ENCODE measurements at places on chromosomes 1 and 21.

GRCh38 chr1:226784081-226785049 lies 45.3 kb upstream of the ITPKB start:
- DNase-seq, result no peak

- no peak for DNase-seq
Measured at GRCh38 chr21:42343101-42343500, 7.7 kb downstream of the TFF2 start.

DNA sequence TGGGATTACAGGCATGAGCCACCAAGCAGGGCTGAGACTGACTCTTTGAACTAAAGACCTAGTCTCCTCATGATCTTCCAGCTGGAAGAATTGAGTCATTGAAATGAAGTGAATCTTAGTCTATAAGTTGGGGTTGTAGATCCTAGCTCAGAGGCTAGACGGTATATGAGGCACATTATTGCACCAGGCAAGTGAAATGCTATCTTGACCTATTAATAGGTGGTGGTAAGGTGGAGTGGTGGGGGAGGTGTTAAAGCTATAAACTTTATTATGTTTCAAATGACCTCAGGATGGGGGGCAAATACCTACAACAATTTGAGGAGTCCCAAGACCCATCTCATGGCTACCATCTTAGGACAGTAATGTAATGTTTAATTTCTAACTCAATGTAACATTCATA lies 36.8 kb upstream of the SLC16A1 start:
- DNase-seq, result no peak

DNA sequence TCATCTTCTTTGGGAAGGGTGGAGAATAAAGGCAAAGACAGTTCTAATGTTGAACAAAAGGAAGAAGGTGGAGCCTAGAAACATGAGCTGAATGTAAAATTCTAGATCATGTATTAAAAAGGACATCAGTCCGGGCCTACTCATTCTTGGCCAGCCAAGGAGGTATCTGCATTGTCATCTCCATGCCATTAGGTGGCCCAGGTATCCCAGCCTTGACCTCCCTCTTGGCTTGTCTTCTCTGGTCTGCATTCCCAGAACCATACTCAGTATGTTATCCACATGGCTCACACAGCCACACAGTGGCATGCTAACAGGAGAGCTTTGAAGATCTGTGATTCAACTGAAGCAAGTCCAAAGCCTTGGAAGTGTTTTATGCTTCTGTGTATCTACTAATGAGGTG lies 369.8 kb upstream of the KAZN start:
- no peak for DNase-seq

DNA sequence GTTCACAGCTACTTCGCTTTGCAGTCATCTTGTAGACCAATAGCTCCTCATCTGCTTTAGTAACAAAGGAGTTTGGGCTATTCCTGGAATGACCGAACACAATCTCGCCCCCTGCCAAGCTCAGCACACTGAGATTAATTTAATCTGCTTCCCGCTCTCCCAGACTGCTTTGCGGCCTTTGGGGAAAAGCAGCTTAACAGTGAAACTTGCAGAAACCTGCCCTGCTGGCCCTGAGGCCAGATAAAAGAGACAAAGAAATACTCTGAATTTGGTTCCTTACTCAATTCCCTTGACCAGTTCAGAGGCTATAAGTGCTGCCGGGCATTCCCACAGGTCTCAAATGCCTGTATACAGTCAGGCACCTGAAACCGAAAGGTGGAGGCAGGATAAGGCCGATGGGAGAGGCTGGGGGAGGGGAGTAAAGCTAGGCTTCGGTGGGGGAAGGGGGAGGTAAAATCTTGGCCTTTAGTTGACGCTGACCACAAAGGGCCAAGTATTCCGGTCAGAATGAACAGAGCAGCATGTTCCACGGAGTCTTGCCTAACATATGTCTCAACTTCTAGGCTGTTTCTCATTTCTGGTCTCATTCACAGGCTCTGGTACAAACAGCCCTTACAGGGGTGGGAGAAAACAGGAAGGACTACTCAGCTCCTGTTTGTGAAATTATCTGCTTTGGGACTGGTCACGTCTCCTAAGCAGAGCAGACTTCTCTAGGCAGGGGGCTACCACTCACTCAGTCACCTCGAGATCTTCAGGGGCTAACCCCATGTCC lies 17.7 kb upstream of the A3GALT2 start:
- no peak for DNase-seq

DNA sequence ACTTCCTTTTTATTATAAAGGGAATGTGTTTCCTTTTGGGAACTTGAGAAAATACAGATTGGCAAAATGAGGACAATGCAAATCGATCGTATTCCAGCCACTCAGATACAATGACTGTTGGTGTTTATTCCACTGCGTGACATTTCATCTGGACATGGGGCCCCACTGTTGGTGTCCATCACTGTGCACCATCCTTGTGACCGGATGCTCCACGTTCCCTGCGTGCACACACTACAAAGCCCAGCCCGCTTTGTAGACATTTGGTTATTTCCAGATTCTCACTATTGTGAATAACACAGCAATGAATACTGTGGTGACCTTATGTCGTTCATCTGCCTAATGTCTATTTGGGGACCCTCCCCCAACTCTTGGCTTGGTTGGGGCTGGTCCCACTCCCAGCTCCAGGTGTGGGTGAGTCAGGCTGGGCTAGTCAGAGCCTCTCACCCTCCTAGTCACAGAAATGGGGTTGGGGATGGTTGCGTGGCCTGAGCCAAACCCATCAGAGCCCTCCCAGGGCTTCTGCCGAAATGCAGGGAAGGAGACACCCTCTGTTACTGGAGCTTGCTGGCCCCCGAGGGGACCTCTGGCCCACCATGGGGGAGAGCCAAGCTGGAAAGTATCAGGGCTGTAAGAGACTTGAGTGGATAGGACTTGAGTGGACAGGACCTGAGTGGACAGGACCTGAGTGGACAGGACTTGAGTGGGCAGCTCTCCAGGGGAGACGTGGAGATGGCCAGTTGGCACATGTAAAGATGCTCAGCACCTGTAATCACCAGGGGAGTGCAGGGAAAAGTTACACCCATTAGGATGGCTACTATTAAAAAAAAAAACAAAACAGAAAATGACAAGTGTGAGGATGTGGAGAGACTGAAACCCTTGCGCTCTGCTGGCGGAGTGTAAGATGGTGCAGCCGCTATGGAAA lies 57.1 kb upstream of the ADARB1 start:
- no peak for DNase-seq

DNA sequence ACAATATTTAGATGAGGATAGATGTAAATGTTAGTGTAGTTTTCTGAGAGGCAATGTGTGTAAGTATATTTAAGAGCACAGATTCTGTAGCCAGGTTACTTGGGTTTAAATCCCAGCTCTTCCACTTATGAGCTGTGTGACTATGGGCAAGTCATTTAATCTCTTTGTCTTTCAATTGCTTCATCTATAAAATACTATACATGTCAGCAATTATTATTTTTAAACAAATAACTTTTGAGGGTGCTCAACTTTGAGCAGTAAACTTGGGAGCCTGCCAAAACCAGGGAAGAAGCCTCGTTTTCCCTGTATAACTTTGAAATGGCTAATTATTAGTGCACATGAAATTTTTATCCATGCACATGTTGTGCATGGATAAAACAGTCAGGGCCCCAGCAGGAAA lies 222.8 kb downstream of the FOXD2 start:
- DNase-seq, result no peak

GRCh38 chr1:81605023-81605422 lies 195.7 kb upstream of the ADGRL2 start:
- DNase-seq, result no peak

GRCh38 chr21:36098182-36098532 lies 28.3 kb downstream of the CBR1 start:
- no peak for DNase-seq

DNA sequence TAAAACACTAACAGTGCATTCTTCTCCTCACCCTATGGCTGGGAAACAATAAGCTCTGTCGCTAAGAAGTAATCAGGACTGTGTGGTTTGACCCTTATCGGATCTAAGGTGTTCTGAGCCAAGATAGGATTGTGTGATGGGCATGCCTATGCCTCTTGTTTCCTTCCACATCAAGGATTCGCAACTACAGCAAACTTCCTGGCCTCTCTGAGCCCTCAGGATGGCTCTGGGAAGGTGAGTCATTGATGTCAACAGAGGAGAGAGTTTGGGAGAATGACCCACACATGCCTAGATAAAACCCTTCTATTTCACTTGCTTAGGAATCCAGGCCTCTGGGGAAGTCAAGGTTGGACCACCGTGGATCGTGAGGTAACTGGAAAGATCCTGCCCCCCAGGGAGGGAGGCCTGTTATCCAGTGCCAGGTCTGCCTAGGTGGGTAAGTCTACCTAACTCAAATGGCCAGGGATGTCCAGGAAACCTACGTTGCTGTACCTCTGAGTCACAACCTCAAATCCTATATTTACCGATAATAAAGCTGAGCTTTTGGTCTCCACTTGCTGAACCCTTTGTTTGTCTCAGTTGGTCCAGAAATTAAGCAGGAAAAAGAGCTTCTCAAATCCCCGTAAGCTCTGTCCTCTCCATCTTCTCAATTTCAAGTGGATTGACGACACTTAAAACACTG lies 27.4 kb downstream of the TIAM1 start:
- DNase-seq, result no peak

DNA sequence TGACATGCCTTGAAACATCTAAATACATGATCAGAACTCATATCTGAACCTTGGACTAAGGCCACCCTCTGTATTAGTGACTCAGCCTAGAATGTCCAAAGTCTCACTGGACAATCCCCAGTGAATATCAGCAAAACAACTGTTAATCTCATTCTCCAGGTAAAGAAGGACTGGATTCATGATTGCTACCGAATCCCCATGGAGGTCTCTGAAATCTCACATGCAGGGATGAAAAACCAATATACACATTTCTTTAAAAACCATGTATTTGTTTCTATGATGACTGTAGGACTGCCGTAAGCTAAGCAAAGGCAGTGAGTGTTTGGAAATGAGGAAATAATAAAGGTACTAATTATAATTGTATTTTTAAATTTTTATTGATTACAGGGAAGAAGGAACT lies at the start of gene OR2L3:
OR2L3 (plus strand) TSS at position 301 of the 400 bp plus-strand sequence. CDS start 13,846 bp downstream, outside the sequence.
- DNase-seq, result no peak

GRCh38 chr1:3312898-3313575 lies 141.4 kb upstream of the ARHGEF16 start:
- peak; percentile 1 for DNase-seq

DNA sequence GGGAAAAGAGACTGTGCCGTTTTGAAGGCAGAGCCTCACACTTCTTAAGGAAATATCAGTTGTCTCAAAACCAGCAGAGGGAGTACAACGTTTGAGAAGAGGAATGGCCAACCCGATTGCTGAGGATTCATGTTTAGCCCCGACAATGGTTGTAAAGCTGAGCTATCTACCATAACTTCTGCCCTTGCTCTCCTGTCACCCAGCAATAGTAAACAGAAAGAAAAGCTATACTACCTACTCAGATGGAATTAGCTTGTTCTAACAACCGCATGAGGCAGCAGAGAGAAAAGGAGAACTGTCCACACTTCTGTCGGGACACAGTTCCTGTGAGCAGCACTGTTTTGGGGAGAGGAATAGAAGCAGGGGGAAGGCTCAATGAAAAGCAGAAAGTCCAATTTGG lies 91.2 kb downstream of the SLC45A1 start:
- DNase-seq, result peak; percentile 51

DNA sequence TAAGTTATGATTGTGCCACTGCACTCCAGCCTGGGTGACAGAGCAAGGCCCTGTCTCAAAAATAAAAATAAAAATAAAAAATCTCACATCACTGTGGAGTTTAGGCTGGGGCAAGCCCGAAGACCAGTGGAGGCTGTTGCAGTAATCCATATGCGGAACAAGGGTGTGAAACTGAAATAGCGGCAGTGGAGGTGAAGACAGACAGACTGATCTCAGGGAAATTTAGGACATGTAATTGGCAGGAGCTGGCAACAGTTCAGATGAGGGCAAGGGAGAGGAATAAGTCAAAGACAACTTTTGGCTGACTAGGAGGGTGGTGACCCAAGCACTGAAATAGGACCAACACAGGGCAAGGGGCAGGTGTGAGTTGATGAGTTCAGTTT lies 8.4 kb downstream of the ARMH1 start:
- DNase-seq, result no peak

GRCh38 chr1:86487131-86487810 lies 18.5 kb downstream of the CLCA1 start:
- DNase-seq, result no peak

DNA sequence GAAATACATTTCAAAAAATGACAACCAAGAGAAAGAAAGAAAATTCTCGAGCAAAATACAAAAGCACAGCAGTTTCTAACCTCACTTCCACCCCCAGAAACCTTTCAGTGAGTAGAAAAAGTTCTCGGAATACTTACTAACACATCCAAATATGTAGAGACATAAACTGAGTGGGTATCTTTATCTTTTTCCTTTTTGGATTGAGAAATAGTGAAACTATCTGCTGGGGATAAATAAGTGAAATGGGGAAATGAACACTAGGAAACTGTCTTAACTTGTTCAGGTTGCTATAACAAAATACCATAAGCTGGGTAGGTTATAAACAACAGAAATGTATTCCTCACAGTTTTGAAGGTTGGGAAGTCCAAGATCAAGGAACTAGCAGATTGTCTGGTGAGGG lies 72.0 kb downstream of the VCAM1 start:
- DNase-seq, result no peak

- DNase-seq, result no peak
Measured at GRCh38 chr1:73593804-73594203, 604.2 kb downstream of the LRRIQ3 start.

DNA sequence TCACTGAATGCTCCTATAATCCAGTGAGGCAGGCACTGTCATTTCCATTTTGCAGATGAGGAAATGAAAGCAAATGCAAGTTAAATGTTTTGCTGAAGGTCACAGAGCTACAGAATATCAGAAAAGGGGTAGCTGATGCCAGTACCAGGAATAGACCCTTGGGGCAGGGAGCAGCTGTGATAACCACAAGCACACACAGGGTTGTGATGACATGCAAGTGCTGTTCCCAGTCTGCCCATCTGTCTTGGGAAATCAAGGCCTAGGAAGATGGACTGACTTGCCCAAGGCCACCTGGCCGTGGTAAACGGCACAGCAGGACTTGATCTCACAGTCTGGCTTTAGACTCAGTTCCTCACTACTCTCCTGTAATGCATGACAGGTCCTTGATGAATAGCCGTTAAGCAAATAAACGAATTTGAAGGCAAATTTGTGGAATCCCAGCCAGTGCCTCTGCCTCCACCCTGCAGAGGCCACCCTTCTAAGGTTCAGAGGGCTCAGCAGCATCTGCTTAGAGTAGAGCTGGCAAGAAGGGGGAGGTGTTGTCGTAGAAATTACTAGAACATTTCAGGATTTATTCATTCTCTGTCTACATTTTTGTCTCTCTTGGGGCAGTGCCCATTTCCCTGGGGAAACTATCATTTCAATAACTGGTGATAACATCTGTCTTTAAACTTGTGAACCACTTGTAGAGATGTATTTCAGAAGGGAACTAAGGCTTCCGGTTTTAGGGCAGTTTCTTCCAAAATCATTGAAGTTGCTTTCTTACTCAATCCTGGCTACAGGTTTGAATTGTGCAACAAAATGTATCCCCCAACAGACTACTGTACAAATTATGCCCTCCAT lies 53.2 kb upstream of the MRPS6 start:
- peak; percentile 22 for DNase-seq

DNA sequence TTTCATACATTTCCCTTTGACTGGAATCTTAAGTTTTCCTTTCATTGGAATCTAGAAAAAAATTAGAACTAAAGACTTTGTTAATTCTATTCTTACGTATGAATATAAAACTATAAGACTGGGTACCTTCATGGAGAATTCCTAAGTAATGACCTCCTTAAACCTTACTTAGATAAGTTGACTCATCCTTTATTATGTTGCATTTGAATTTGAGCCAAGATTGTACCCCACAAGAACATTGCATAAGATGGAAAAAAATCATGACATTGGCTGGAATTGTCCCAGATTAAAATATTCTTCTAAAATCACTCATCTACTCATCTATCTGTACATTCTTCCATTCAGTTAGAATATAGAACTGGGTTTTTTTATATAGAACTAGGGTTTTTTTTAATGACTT lies 137.4 kb downstream of the C1orf21 start:
- DNase-seq, result no peak
